Activated CD4-positive, alpha-beta T cell treated with anti-CD3 and anti-CD28 coated beads for 1 hour (primary cell): ENCODE measurements at places on chromosomes 13 and 19.

- no peak for DNase-seq
These were observed 9.5 kb downstream of the B3GLCT start for GRCh38 chr13:31209172-31209840.

GRCh38 chr13:98697791-98698190, 54.7 kb downstream of the SLC15A1 start:
- DNase-seq, result no peak

DNA sequence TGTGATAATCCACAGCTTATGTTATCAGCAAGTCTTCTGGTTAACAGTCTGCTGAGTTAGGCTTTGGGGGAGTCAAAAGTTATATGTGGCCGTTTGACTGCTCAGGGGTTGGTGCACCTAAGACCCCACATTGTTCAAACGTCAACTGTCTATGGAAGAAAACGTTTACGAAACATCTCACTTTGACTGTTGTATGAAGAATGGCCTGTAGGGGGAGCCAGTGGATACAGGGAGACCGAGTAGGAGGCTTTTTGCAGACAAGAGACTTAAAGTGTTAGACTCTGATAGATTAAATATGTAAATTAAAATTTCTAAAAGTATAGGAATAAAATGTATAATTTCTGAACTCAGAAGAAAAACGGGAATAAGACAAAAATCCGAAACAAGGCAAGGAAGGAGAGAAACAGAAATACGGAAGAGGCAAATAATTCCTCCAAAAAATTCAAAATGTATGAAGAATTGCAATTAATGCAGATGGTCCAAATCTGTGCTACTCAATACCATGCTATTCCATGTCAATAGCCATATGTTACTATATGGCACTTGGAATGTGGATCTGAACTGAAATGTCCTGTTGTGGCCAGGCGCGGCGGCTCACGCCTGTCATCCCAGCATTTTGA, 37.8 kb downstream of the TNFSF14 start:
- DNase-seq, result peak; percentile 58

DNA sequence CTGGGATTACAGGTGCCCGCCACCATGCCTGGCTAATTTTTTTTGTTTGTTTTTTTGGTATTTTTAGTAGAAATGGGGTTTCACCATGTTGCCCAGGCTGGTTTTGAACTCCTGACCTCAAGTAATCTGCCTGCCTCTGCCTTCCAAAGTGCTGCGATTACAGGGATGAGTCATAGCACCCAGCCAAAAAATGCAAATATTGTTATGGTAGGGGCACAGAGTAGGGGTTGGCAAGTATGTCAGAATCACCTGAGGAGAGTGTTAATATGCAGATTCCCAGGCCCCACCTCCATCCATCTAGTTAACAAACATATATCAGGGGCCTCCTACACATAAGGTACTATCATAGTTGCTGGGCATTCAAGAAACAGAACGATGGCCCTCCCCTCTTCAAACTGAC, 44.7 kb downstream of the VAV1 start:
- DNase-seq, result no peak

- DNase-seq, result peak; percentile 70
These were observed 659 bp downstream of the ERF start for GRCh38 chr19:42254089-42254849.

DNA sequence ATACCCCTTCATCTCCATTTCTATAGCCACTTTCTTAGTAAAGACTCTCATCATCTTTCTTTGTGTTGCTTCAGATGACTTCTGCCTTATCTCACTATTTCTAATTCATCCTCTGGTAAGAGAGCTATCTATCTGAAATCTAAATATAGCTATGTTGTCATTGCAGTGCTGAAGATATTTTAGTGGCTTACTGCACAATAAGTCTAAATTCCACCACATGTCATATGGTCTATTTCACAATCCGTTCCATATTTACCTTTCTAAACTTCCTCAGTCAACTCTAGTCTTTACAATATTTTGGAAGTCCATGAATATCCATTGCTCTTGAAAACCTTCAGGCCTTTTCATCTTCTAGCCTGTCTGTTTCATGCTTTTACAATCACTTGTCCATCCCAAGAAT, 465.1 kb upstream of the SLC10A2 start:
- DNase-seq, result no peak
